NCI-H1105 (cell line): ENCODE measurements at places on chromosomes 7 and 10.

GRCh38 chr7:6526997-6527378, 24.3 kb downstream of the GRID2IP start:
- no peak for DNase-seq

- no peak for DNase-seq
These were observed 60.7 kb downstream of the ZNF92 start for GRCh38 chr7:65434307-65434706.

DNA sequence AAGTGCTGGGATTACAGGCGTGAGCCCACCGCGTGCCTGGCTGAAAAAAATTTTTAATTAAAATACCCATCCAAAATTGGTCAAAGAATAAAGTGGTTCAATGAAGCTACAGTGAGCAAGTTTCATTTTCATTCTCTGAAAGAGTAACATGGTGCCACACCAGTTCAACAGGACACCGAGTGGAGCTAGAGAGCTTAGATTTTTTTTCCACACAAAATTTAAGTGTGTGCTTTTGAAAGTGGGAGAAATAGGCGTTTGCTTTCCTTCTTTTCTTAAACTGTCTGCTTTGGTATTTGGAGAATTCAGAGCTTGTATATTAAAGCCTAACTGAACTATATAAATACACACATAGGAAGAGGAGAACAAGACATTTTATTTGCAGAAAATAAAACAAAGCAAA, 43.4 kb downstream of the BPGM start:
- no peak for DNase-seq

- DNase-seq: no peak
These were observed 162.0 kb downstream of the TEX36 start for GRCh38 chr10:125520968-125521367.

GRCh38 chr7:156975620-156976019, 26.1 kb downstream of the NOM1 start:
- DNase-seq: no peak

DNA sequence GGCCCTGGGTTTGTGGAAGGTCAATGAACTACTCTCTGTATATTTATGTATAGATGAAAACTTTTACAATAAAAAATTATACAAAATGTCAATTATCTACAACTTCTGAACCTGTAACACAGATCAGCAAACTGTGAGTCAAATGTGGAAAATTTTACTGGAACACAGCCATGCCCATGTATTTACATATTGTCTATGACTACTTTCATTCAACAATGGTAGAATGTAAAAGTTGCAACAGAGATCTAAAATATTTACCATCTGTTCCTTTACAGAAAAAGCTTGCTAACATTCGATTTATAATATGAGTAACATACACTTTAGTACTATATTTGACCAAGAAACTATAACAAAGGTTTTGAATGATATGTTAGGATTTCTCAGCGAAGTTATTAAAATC, 481.6 kb downstream of the PARD3 start:
- DNase-seq: no peak
